Activated naive CD8-positive, alpha-beta T cell treated with anti-CD3 and anti-CD28 coated beads for 36 hours (primary cell): ENCODE measurements at places on chromosomes 6 and 20.

DNA sequence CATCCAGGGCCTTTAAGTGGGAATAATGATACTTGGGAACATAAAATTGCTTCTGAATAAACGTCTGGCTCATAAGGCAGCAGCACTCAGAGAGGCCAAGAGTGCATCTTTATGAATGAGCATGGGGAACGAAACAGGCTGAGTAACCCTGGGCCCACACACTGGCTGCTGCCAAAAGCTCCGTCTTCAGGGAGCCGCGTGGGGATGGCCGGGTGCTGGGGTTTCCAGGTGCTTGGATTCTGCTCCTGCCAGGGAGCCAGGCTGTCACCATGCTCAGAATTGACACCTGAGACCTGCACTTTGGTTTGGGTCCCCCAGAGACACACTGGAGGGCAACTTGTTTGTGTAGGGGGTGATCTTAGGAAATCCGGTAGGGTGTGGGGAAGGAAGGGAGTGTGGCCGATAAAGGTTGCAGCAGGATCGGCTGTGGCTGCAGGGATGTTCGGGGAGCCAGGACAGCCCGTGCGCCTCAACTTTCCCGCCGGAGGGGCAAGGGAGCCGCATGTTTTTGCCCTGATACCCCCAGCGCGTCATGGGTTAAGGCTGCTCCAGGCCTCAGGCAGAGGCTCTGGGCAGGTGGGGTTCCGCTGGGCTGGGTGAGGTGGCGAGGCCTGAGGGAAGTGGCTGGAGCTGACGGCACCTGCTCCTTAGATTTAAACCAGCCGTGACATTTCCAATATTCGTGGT, 101.8 kb downstream of the YTHDF1 start:
- DNase-seq = no peak

- DNase-seq = no peak
These were observed 55.4 kb downstream of the CTNNBL1 start for GRCh38 chr20:37749218-37749617.

DNA sequence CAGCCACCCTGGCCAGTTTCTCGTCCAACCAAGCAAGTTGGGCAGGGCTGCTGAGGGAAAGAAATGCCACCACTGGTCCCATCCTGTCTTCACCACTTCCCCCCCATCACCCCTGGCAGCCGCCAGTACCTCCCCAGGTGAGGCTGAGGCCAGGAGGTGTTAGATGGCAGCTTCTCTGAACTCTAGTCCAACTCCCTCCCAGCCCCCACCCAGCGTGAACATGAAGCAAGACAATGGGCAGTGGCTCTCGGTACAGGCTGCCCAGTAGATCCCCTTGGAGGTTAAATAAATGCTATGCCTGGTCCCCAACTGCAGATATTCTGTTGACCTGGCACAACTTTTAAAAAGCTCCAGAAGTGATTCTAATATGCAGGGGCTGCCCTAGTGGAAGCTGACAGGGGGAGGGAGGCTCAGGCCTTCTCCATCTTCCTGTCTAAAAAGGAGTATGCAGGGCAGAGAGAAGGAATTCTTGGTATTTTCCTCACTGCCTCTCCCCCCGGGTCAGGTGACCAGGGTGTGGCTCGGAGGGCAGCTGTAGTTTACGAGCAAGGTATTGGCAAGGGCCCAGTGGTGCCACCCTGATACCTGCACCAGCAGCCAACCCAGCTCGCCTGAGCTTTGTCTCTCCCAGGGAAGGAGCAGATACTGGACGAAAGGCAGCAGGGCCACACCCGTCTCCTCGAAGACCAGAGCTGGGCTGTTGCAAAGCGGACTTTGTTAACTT, 25.7 kb downstream of the KCNK5 start:
- DNase-seq = no peak

- DNase-seq = no peak
These were observed 16.7 kb downstream of the TSBP1 start for GRCh38 chr6:32355018-32355417.

DNA sequence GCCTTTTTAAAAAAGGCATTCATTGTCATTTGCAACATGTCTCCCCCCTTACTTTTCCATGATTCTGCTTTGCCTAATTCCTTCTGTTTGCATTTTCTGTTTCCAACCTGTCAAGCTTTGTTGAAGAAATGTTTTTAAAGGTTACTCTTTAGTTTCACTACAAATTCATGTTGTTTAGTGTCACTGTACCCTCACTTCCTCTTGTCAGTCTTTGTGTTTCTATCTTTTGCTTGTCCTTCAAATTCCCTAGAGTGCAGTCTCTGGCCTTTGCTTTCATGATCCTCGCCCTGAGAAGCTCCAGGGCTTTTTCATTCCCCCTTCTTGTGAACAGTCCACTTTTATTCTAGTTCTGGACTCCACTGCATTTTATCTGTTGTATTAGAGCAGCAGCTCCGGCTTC, 90.6 kb downstream of the MAP3K4 start:
- no peak for DNase-seq

DNA sequence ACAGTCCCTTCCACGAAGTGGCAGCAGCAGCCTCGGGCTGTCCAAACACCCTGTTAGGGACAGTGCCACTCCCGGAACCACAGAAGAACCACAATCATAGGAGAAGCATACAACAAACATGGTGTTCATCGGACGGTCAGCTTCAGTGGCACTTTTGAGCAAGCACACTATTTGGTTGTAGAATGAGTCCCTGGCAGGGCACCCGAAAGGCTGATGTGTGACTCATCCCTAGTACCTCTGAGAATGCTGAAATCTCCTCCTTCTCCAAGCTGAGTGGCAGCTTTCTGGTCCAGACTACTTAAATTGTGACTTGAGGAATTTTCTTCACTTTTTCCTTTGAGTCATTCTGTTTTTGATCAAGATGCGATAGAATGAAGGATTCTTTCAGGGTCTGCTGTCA, 282.5 kb downstream of the ESR1 start:
- DNase-seq = no peak

- no peak for DNase-seq
These were observed 314.1 kb upstream of the SGK1 start for GRCh38 chr6:134632024-134632423.
